ENCODE measurements at places on chromosomes 11 and 22.

- DNase-seq, result no peak
Observed at GRCh38 chr11:113177671-113178070, 136.7 kb upstream of the TTC12 start.

- DNase-seq, result no peak
Observed at GRCh38 chr11:62338218-62338617, 970 bp downstream of the ASRGL1 start.

DNA sequence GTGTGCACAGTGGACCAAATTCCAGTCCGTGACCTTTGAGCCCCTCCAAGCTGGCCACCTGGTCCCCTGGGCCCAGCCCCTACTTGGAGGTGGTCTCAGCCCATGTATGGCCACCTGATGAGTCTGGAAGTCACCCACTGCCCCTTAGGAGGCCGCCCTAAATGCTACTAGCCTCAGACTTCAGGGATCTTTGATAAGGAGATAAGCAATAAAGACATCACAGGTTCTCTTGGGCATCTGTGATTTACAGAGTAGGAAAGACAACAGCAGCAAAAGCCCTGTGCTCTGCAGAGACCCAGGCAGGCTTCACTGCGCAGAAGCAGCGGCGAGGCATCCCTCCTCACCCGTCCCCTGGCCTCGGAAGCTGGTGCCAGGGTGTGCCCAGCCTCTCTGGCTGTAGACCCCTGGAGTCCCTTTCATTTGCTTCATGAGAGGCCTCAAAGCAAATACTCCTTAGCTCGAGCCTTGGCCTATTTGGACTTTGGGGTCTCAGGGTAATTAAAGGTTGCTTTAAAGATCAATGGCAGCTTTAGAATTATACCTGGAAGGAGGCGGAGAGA is 360.1 kb downstream of the TBC1D22A start:
- no peak for DNase-seq

- DNase-seq, result no peak
Observed at GRCh38 chr11:119335091-119335654, 846 bp downstream of the RNF26 start.

- DNase-seq, result no peak
Observed at GRCh38 chr22:40727964-40728615, 48.8 kb downstream of the MCHR1 start.

DNA sequence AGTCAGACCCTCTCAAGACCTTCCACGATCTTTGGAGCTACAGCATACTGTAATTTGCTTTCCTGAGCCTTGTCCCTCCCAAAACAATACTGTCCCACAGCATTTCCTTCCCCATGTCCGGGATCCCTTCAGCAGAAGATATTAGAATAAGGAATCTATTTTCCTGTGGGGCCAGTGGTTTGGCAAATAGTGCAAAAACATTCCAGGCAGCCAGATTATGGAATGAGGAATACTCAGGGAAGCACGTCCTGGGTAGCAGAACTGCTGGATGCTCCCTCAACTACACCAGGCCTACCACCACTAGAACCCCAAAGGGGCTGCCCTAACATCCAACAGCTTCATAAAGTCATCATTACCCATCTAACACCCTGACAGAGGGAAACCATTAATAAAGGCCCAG is 61.5 kb downstream of the AAMDC start:
- no peak for DNase-seq

DNA sequence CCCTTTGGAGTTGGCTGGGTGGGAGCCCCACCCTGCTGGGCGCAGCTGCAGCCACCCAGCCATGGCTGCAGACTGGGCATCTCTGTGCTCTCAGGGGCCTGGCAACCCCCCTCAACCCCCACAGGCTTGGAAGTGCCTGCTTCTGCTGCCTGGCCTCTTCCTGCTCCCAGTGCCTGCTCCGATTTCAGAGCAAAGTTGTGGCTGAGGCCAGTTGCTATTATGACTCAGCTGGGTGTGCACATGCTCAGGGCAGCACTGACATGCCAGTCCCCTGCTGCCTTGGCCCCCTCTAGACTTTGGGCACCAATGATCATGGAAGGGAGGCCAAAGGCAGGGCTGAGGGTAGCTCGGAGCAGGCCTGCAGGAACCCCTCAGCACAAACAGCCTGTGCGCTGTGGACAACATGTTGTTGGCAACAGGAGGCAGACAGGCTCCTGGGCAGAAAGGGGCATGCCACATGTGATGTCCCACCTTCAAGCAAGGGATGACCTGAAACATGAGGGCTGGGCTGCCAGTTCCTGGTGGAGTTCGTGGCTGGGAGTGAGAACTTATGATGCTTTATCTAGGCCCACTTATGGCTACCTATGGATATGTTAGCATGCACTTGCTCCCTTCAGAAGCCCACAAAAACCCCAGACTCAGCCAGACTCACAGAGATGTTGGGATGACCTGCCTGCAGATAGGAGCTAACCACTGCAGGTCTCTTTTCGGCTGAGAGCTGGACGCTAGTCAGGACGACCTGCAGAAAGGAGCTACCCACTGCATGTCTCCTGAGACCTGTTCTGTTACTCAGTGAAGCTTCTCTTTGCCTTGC is 96.4 kb upstream of the AMOTL1 start:
- DNase-seq, result no peak

GRCh38 chr11:72191961-72192381 is at the start of gene FOLR1:
FOLR1 (plus strand) TSS chr11:72192140; CDS start chr11:72192174, 34 bp downstream.
- no peak for DNase-seq

- DNase-seq, result no peak
Observed at GRCh38 chr11:62817129-62817528, 11.9 kb upstream of the NXF1 start.

DNA sequence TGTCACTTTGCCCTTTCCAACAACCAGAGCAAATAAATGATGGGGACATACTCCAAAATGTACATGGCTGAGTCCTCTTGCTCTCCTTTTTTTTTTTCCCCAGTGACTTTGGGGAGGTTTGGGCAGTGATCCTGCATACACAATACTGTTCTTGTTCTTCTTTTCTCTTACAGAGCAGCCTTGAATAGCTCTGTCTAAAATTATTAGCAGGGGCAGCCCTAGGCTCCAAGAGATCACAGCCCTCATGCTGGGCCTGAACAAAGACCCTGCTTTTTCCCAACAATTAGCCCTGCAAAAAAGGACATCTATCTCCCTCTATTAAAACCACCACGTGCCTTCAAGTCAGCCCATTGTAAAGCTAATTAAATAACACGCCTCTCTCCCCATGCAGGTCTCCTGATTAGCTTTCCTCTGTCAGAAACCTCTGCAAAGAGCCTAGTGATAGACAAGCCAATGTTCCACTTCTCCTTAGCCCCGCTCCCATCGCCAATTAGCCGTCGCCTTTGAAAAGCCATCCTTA is 54.7 kb downstream of the ETS1 start:
- DNase-seq, result no peak

GRCh38 chr22:47563406-47564157 is 801.1 kb downstream of the TBC1D22A start:
- DNase-seq, result no peak

- no peak for DNase-seq
Observed at GRCh38 chr22:45696227-45696626, 24.6 kb downstream of the ATXN10 start.

DNA sequence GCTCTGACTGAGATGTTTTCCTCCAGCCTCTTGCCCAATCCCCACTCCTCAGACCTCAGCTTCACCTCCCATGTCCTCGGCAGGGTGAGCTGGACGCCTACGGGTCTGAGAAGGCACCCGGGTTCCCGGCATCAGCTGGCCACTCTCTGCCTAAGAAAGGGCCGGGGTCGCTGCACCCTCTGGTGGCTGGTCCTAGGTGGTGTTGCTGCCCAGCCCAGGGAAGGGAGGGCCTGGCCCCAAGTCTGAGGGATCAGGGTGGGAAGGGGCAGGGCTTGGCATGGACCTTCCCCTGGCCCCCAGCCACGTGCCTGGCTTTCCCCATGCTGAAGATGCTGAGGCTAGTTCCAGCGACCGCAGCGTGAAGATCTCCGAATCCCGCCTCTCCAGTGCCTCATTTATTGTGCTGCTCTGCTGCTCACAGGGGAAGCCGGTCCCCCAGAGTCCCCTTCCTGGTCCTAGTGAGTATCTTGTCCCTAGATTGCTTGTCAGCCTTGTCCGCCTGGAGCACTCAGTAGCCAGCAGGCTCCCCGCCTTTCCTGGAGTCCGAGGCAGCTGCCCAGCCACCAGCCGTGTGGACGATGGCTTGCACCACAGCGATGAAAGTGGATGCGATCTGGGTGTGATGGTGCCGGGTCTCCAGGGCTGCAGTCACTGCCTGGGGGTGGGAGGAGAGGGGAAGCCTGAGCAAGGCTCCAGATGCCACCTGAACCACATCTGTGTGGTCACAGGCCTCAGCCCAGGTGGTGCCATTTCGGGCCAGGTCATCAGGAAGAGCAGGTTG is 2.9 kb upstream of the GGT5 start:
- DNase-seq, result peak; percentile 32

DNA sequence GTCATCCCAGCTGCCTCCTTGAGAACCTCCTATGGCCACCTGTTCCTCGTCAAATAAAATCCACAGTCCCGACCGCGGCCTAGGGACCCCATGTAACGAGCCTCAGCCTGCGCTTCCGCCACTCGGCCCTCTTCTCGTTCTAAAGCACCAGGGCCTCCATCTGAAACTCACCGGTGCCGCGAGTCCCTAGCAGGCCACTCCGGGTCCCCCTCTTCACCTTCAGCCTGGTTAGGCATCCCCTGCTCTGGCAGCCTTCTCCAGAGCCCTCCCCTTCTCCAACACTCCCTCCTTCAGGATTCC is 2.4 kb upstream of the SSTR3 start:
- no peak for DNase-seq

GRCh38 chr11:61607920-61608599 is 27.2 kb upstream of the SYT7 start:
- DNase-seq, result no peak

- no peak for DNase-seq
Observed at GRCh38 chr11:120023120-120023519, 114.8 kb downstream of the TRIM29 start.

DNA sequence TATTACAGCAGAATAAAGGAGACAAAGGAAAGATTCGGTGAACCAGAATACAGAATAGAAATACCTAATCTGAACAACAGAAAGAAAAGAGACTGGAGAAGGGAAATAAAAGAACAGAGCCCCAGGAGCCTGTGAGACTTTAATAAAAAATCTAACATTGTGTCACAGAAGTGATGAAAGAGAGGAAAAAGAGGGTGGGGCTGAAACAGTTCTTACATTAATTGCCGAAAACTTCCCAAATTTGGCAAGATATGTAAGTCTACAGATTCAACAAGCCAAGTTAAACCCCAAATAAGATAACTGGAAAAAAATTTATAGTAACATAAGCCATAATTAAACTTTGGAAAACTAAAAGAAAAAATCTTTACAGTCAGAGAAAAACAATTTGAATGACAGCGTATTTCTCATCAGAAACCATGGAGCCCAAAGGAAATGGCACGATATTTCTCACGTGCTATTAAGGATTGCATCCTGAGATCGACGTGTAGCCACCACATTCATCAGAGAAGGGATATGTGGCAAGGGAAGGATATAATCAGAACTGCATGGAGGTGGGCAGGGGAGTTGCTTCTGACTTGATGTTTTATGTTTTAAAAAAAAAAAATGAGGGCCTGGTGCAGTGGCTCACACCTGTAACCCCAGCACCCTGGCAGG is 73.9 kb downstream of the SGSM3 start:
- DNase-seq, result no peak

GRCh38 chr22:19226428-19226827 is 47.9 kb upstream of the SLC25A1 start:
- no peak for DNase-seq

DNA sequence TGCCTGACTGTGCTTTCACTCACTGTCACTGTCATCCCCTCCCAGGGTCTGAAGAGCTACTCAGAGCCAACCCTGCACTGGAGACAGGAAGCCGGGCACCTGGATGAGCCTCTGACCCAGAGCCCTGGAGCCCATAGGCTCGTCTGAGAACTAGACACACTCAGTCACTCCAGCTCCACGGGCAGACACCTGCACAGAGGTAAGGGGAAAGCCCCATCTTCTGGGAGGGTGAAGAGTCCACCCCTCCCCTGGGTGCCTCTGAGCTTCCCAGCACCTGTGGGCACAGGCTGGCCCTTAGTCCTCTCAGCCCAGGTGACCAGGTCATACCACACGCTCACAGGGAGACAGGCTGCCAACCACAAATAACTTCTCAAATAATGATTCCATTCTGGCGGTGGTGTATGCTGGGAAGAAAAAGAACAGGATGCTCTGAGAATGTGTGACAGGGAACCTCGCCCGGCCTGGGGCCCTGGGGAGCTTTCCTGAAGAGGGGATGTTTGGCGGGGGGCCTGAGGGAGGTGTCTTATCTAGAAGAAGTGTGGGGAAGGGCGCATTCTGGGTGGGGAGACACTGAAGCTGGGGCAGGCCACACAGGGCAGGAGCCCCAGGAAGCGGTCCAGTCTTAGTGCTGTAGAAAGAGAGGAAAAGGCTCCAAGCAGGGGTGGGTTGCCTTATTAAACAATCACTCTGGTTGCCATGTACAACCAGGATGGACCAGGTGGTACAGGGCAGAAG is 5.3 kb downstream of the CCDC157 start:
- DNase-seq, result no peak

- DNase-seq, result no peak
Observed at GRCh38 chr22:33720166-33720878, 200.0 kb downstream of the LARGE1 start.

- no peak for DNase-seq
Observed at GRCh38 chr11:111834432-111835163, 36.8 kb downstream of the ALG9 start.

GRCh38 chr11:36564376-36565030 is 3.3 kb upstream of the RAG1 start:
- peak; percentile 49 for DNase-seq

- no peak for DNase-seq
Observed at GRCh38 chr11:12717851-12718291, 43.6 kb downstream of the TEAD1 start.

DNA sequence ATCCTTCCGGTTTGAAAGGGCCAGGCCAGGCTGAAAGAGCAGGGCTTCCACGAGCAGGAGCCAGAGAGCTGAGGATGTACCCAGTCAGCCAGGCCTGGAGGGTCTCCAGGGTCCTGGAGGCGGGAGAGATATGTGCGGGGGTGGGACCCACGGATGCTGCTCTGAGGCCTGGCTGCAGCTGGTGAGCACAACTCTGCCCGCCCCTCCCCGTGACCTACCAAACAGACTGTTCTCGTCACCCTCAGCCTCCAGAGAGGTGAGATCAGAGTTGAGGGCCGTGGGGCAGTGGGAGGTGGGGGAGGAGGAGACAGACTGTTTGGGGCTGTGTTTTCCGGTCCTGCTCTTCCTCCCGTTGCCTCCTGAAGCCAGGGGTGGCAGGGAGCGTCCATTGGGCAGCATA is 42.2 kb downstream of the TRIOBP start:
- no peak for DNase-seq

DNA sequence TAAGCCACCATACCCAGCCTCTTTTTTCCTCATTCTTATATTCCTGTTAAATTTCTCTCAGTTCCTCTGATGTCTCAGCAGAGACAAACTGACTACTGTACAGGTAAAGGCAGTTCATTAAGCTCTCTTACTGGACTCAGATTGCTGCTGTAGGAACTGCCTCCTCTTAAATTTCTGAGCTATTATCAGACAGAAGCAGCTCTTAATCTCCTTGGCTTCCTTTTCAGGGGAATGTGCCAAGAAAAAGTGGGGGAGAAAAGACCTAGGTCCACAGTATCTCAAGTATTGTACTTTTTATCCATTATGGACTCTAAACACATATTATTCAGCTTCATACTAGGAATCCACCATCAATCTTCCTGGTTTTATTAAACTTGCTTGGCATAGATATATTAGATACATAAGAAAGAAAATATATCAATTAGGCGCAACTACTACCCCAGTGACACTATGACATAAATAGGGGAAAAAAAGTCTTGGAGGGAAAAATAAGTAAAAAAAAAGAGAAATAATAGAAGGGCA is 26.1 kb downstream of the MRTFA start:
- no peak for DNase-seq

- no peak for DNase-seq
Observed at GRCh38 chr11:8356721-8357504, 93.2 kb upstream of the LMO1 start.

GRCh38 chr22:21855676-21856075 is 11.8 kb downstream of the MAPK1 start:
- DNase-seq, result no peak

Measured in bone marrow (tissue), 2 donors.